ENCODE measurements at places on chromosomes 5 and 9. TPM values are rescaled to one million over a fixed set of nuclear protein-coding genes. Genes with fewer than 3 reads are reported as not detected.

DNA sequence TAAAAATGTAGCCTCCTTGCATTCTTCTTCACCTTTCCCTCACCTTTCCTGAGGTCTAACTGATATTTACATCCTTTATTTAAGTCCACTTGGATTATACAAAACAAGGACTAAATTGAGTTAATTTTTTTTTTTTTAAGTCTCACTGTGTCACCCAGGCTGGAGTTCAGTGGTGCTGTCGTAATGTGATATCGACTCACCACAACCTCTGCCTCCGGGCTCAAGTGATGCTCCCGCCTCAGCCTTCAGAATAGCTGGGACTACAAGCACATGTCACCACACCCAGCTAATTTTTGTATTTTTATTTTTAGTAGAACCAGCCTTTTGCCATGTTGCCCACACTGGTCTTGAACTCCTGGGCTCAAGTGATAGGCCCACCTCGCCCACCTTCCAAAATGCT is 195.3 kb downstream of the BNC2 start:
- DNase-seq: no peak

DNA sequence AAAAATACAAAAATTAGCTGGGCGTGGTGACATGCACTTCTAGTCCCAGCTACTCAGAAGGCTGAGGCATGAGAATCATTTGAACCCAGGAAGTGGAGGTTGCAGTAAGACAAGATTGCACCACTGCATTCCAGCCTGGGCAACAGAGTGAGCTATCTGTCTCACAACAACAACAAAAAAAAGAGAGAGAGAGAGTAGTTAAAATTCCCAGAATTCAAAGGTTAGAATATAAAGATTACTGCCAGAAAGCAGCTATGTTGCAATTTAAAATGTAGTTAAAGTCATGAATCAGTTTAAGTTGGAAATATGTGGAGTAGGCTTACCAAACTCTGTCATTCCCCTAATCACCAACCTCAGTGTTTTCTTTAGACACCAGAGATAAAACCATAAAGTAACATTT is 58.7 kb upstream of the SUSD1 start:
- DNase-seq: no peak

DNA sequence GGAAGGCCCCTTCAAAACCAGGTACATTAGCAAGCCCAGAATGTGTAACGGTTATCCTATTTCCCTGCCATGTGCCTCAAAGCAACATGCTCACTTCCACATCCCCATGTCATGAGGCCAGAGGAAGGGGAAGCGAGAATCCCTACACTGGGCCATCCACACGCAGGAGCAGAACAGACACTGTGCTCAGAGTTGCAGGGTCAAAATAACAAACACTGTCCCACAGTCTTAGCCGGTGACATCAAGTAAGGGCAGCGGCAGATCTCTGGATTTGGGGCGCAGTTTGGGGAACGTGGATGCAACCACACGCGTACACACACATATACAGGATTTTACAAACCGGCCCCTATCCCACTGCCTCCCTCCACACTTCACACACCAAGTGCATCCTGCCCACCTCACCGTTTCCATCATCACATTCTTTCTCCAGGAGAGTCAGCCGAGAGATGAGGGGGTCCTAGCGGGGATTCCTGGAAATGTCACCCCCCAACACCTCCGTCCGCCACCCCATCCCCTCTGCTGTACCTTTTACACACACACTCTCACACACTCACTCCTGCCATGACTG is 776 bp downstream of the APBA1 start:
- peak; percentile 11 for DNase-seq

- no peak for DNase-seq
Observed at GRCh38 chr5:98938464-98938863, 9.7 kb upstream of the CHD1 start.

GRCh38 chr9:130154816-130155215 is 17.4 kb upstream of the NCS1 start:
- no peak for DNase-seq

GRCh38 chr9:101677861-101678260 is 60.6 kb downstream of the GRIN3A start:
- DNase-seq: no peak

DNA sequence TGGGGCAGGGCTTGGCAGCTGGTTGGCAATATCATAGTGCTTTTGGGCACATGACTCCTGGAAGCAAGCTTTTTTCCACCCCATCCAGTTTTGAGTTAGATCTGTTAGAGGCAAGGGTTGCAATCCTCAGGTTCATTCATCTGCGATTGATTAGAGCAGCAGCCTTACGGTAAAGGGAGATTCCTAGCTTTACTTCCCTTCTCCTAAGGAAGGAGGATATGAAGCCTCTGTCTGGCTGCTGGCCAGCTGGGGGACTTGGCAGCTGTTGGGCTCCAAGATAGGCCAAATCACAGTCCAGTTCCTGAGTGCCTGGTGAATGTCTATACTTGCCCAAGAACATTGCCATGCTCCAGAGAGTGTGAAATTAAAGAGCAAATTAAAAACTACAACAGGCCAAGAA is 113.4 kb upstream of the CCNH start:
- DNase-seq: no peak

DNA sequence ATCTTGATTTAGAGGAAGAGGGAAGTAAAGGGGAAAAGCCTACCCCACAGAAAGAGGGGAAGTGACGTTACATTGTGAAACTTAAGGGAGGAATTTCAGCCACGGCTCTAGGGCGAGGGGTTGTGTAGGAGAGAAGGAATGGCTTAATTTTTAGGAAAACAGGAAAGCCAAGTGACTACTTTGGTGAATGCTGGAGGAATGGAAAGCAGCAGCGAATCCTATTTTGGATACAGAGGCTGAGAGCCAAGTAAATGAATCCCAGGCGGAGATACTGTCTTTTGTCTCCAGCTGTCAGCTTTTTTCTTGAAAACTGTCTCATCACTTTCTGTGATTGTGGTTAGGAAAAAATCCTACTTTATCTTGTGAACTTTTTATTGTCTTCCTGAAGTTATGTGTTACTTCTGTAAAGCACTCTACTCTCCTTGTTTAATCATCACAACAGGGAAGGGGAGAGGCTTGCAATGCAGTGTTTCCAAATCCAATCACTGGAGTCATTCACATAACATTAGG is 188.4 kb downstream of the TSSK1B start:
- no peak for DNase-seq

- no peak for DNase-seq
Observed at GRCh38 chr5:110651507-110651906, 75.0 kb downstream of the TMEM232 start.

DNA sequence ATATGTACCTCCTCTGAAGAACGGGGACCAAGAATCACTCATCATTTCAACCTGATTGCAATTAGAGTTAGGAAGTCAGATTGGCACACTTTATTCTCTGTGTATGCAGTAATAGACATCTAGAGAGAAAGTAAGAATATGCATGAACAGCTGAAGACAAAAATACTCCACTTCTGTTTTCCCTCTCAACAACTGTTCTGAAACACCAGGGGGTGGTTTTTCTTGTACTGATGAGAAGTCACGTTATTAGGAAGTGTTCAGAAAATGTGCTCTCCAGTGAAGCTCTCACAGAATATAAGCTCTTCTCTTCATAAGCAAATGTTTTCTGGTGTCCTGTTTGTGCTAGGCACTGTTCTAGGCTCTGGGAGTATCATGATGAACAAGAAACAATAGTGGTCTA is 531.7 kb upstream of the C9orf72 start:
- no peak for DNase-seq

- DNase-seq: no peak
Observed at GRCh38 chr5:96861076-96861475, 15.2 kb upstream of the ERAP2 start.

GRCh38 chr5:31157720-31158119 is 35.8 kb upstream of the CDH6 start:
- no peak for DNase-seq

GRCh38 chr9:792331-793260 is 48.9 kb upstream of the DMRT1 start:
- peak; percentile 42 for DNase-seq

- DNase-seq: no peak
Observed at GRCh38 chr9:136882109-136882946, 4.0 kb upstream of the TRAF2 start.

- DNase-seq: no peak
Observed at GRCh38 chr5:40383749-40384651, 295.7 kb upstream of the PTGER4 start.

- no peak for DNase-seq
Observed at GRCh38 chr5:129716235-129716634, 31.7 kb upstream of the MINAR2 start.

- DNase-seq: no peak
Observed at GRCh38 chr9:92954049-92954861, 6.9 kb downstream of the FGD3 start.

GRCh38 chr5:108730617-108731340 is 16.9 kb upstream of the FER start:
- no peak for DNase-seq

- no peak for DNase-seq
Observed at GRCh38 chr5:75243100-75243499, 6.4 kb upstream of the ANKRD31 start.

DNA sequence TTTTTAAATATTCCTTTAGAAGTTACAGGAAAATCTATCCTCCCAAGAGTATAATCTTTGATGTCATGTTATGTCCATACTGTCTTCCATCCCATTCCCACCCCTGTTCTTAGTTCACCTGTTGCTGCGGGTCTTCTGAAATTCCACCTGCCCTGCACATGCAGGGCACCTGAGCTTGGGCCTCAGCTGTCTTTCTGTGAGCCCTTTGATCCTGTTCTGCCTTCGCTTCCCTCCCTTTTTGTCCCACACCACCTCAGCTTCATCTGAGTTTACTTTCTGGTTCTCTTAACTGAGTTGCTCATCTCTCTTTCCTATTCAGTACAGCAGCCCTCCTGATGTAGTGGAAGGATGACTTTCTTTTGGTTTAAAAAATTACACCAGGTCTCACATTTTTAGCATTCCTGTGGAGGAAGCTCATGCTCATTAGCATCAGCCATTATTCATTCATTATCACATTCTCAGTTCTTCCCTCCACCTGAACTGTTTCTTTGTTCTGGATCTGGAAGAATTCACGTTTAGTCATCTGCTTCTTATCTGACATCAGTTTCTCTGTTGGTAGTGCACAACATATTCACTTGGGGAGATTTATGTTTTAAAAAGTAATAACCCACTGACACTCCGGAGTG is 211.0 kb downstream of the ADCY2 start:
- DNase-seq: no peak

DNA sequence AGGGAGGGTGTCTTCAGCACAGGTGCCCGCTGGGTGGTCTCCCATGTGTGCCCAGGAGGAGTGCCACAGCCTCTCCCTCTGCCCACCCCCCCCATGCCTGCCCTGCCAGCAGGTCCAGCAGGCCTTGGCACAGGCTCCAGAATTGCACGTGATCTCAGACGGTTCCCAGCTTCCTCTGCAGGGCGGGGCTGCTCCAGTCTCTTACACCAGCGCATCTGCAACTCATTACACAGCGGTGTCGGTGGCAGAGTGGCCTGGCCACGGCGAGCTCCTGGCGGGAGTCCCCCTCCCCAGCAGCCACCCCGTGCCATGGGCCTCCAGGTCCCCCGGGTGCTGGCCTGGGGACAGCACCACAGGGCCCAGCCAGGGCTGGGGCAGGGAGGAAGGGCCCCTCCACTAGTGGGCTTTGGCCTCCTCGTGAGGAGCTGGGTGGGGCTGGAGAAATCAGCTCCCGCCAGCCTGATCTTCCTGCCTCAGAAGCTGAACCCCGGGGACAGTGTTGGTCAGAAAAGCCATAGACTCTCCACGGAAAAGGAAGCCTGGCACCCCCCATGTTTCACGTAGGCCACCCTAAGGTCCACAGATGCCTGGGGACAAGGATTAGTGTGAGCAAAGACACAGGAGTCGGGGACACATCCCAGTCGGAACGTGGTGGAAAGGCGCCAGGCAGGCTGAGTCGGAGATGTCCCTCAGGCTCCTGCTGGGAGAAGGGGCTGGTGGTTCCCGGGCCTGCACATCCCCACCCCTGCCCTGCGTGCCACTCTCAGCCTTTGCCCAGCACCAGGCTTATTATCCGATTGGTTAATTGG is 40.2 kb downstream of the RXRA start:
- peak; percentile 82 for DNase-seq

GRCh38 chr9:136625101-136626065 is 37.3 kb upstream of the EGFL7 start:
- no peak for DNase-seq

DNA sequence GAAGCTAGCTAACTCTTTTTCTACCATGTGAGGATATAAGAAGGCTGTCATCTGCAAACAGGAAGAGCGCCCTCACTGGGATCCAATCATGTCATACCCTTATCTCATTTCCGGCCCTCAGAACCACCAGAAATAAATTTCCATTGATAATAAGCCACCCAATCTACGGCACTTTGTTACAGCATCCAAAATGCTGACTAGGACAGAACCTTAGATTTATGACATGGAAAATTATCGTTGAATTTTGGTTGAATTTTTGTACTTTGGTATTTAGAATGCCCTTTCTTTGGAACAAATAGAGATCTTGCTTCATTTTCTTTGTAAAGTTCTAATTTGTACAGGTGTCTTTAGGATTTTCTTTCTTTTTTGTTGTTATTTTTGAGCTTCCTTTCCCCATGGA is 53.3 kb upstream of the CYLC2 start:
- DNase-seq: no peak

GRCh38 chr9:3648266-3648665 is 122.5 kb upstream of the RFX3 start:
- DNase-seq: no peak

DNA sequence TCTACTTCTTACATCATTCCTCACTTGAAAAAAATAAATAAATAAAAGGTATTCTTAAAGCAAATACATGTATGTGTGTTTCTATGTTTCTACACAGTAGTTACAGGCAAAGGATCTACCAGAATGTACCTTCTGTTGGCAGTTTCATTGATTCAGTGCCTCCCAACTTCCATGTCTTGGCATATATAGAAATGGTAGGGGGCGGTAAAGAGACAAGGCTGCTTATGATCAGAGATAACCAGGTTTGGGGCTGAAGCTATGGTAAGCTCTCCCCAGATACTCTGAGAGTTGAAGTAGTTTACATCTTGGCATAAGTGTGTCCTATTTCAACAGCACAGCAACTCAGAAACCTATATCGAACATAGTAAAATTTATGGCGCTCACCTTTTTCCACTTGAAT is 1075.4 kb upstream of the C9orf72 start:
- DNase-seq: no peak

DNA sequence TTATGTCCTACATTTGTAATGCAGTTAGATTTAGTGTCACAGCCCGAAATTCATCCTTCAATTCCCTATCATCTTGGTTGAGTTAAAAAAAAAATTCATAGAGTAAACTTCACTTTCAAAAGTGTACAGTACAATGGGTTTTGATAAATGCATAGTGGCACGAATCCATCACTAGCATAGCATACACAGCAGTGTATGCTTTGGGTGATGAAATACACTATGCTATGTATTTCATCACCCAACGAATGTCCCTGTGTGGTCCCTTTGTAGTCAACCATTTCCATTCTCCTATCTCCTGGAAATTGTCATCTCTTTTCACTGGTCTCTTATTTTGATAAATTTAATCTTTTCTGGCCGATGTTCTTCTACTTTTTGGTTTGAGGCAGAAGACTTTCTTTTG is 129.4 kb upstream of the BASP1 start:
- DNase-seq: no peak

The PDE6A gene
- 0.22 TPM for polyA plus RNA-seq

The CNTNAP3 gene
- polyA plus RNA-seq: 3.7 TPM

The IL17B gene
- polyA plus RNA-seq: 1.4 TPM

The LCN15 gene
- polyA plus RNA-seq: 0.07 TPM

The CDKN2A gene
- polyA plus RNA-seq: 0.39 TPM

The RNF130 gene
- polyA plus RNA-seq: 75.8 TPM

The SLC35D2 gene
- polyA plus RNA-seq: 28.1 TPM

The CEL gene
- 2.7 TPM for polyA plus RNA-seq

The KCNIP1 gene
- 3.3 TPM for polyA plus RNA-seq

The ORM2 gene
- 1.4 TPM for polyA plus RNA-seq

The PCDHA9 gene
- 0.06 TPM for polyA plus RNA-seq

The FBP2 gene
- polyA plus RNA-seq: 2.9 TPM

The JAKMIP2 gene
- polyA plus RNA-seq: 6.5 TPM
